Temporal lobe (tissue), 4 donors: ENCODE measurements at places on chromosomes 7 and 10. TPM values are rescaled to one million over a fixed set of nuclear protein-coding genes. Genes with fewer than 3 reads are reported as not detected.

GBX1 gene
- total RNA-seq = not detected

FBH1 gene
- total RNA-seq = 38.8 TPM

FZD8 gene
- 16.0 TPM for total RNA-seq

ZPBP gene
- total RNA-seq = not detected

EN2 gene
- not detected for total RNA-seq

CHST12 gene
- 2.2 TPM for total RNA-seq

TUBAL3 gene
- not detected for total RNA-seq
